ENCODE measurements at places on chromosomes 5 and 9.
A peak's percentile ranks its signal among the peaks of the same experiment; 100 is the strongest.

GRCh38 chr5:43729846-43730478 is 127.0 kb downstream of the NNT start:
- peak; percentile 3 for DNase-seq

DNA sequence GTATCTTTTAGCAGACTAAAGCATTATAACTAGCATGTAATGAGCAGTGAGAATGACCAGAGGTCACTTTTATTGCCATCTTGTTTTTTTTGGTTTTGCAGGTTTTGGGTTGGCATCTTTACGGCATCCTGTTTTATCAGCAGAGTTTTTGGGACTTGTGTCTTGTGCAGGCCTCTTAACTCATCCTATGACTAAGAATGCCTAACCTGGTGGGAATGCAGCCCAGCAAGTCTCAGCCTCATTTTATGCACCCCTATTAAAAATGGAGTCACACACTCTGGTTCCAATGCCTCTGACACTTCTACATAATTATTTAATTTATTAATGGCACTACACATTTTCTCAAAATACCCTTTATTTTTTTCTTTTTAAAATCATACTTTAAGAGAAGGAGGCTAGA is 726.5 kb upstream of the RIOK2 start:
- DNase-seq = no peak

DNA sequence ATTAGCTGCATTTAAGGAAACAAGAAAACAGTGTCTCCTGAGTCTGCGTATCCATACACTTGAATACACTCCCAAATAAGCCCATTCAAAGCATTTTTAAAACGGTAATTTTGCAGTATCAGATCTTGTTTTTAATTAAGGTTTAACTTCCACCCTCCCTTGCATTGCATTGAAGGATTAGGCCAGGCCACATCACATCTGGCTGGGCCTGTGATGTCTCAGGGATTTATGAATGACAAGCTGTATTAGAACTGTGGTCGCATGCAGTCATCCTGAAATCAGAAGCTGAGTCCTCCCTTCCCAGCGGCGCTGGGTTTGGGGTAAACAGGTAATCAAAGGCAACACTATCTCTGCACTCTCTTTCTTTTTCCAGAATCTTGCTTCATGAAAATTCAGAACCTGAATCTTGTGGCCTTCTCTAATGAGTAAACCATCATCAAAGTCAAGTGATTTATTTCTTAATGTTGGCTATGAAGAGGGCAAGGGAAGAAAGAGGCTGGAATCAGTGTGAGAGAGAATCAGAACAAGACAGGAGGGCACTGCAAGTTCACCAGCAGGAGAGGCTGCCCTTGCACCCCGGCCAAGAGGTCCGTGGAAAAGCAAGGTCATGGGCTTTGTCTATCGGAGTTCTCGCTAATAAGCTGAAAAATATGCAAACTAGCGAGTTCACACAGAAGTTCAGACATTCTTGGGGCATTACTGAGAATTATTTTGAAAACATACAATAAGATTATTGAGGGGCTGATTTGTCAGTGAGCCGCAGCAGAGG is 80.0 kb upstream of the ZSWIM6 start:
- no peak for DNase-seq

DNA sequence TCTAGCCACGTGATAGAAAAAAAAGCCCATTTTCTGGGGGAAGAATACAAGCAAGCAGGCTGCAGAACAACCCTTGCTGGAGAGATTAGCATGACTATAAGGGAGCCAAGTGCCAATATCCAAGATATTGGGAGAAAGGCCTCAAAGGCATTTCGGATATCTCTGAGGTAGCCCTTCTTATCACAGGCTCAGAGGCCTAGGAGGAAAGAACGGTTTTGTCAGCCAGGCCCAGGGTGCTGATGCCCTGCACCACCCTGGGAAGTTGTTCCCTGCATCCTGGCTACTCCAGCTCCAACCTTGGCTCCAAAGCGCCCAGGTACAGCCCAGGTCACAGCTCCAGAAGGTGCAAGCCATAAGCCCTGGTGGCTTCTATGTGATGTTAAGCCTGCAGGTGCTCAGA is 66.4 kb downstream of the C9orf153 start:
- no peak for DNase-seq

DNA sequence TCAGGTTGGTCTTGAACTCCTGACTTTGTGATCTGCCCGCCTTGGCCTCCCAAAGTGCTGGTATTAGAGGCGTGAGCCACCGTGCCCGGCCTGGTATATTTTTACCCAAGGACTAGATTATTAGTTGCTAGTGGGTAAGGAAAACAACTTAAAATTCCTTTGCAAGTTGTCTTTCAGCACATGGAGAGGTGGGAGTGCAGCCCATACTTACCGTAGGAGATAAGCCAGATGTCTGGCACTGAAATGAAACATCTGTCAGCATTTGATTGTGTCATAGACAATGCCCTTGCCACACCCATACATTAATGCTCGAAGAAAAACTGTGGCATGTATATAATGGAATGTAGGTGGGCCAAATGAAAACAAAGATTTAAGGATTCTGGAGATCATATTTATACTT is 36.6 kb upstream of the ANKH start:
- no peak for DNase-seq
